ENCODE measurements at places on chromosomes 2 and 18. TPM values are rescaled to one million over a fixed set of nuclear protein-coding genes. Genes with fewer than 3 reads are reported as not detected.

DNA sequence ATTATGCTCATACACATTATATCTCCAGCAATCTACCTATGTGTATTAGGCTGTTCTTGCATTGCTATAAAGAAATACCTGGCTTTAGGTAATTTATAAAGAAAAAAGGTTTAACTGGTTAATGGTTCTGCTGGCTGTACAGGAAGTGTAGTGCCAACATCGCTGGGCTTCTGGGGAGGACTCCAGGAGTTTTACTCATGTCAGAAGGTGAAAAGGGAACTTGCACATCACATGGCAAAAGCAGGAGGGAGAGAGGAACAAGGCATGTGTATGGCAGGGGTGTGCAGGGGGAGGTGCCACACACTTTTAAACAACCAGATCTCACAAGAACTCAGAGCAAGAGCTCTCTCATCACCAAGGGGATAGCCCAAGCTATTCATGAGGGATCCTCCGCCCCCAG, 715.4 kb upstream of the ZEB2 start:
- DNase-seq, result no peak

- DNase-seq, result no peak
These were observed 4.4 kb downstream of the SLC5A7 start for GRCh38 chr2:107990718-107991117.

DNA sequence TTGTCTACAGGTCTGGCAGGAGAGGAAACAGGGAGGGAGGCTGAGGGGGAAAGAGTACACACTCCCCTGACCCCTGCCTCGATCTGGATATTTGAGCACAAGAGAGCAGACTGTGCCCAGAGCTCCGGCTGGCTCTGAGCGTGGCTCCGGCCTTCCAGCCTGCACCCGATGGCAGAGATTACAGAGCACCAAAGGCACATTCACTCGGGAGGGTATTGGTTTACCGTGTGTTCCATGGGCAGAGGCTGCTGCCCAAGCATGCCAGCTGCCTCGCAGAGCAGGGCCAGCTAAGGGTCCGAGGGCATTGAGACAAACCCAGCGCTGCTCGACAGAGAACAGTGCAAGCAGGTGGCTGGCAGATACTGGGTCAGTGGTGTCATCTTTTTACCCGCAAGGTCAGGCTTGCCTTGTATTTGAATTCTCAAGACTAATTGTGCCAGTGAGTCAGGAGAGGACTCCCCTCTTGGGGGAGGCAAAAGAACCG, 132.2 kb downstream of the TNS1 start:
- no peak for DNase-seq

DNA sequence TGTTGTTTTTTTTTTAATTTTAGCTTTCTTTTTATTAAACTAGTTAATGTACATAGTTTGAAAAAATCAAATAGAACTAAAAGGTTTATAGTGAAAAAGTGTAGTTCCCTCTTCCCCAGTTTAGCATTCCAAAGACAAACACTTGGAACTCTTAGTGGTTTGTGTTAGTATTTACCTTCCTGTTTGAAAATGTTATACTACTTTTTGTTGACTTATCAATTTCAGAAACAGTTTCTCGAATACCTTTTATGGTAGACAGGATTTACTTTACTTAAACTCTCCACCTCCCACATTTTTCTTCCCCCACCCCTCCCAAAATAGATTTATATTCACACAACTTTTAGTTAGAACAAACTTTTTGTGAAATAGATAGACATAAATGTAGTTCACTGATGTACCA, 26.7 kb downstream of the PLEKHA3 start:
- DNase-seq, result no peak

- DNase-seq, result no peak
These were observed 5.2 kb downstream of the TTC39C start for GRCh38 chr18:24019641-24020331.

DNA sequence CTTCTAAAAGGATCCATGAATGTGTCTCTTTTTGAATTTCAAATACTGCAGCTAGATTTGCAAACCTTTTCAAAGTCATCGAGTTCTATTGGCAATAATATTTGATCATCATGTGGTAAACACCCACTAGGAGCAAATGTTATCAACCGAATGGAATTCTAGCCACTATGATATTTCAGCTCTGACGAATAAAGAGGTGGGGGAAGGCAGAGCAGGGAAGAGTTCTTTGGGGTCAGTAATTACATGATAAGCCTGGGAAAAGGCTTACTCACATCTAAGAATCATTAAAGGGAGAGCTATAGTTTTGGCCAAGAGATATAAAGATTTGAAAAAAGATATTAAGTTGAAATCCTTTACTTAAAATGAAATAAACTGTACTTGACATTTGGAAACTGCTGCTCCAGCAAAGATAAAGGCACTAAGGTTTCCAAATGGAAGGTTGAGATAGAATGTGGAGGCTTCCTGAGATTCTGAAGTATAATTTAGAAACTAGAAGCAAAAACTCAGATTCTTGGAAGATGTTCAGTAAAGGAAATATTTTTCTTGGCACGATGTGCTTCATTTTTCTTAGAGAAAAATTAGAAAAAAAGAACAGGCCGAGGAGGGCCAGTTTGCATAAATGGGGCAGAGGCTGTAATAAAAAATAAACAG, 104.7 kb upstream of the ARHGAP28 start:
- DNase-seq, result no peak

DNA sequence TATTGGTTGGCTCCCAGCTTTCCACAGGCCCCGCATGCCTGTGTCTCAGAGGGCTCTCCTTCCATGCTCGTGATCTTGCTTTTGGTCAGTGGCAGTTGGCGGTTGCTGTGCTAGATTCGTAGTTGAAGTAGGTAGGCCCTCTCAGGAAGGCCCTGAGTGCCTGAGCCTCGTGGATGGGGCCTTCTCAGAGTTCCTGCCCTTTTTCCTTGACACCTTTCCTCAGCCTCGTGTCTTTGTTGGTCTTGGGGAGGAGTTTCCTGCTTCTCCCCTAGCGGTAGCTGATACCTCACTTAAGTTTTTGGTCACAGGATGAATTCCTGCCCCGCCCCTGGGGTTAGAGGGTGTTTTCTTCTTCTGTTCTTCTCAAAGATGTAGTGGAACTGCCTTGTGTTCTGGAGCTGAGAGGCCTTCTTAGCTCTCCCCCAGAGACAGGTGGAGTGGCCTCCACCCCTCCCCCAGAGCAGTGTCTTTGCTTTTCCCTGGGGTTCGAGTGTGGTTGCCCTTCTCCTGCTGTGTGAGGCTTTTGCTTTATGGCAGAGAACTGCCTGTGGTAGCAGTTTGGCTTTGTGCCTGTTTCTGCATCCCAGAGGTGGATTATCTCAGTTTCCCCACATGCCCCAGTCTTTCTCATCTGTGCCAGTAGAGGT, 94.8 kb downstream of the ZNF407 start:
- DNase-seq, result no peak

DNA sequence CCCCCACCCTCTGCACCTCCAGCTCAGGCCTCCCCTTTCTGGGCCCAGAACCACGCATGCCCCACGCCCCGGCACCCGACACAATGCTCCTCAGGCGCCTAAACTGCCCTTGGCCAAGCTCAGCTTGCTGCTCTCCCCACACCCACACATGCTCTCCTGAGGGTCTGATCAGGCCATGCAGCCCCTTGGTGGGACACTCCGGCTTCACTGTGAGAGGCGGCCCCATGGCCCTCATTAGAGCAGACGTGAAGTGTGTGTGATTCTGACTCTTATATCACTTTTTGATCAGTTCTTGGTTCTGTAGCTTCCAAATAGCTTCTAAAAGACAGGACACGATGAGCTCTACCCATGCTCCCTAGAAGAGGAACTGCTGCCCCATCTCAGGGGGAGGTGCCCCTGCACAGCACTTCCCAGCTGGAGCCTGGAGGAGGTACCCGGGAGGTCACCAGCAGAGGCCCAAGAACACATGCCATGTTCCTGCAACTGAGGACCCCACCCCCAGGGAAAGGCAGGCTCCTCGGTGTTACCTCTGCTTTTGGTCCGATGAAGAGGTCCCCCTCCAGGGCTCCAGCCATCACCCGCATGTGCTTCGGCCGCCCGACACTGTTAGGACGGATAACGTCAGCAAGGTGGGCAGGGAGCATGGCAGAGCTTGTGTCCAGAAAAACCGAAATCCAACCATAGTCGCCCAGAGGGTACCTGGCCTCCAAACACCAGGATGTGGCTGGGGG, 3.6 kb downstream of the ACTR1B start:
- DNase-seq, result no peak

DNA sequence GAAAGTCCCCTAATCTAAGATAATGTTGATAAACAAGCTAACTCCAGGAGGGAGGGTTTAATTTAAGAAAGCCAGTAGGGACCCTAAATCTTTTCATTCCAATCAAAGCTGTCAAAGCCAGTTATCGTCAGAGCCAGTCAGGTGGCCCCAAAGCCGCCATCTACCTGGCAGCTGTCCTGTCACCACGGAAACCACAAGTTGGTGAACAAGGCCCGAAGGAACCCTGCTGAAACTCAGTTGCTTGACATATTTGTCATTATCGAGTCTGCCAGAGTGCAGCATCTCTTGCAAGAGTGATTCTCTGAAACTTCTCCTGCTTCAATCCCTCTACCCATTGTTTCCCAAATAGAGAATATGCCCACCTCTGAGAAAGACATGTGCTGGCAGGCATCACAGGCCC, 30.8 kb upstream of the POLE4 start:
- DNase-seq, result no peak

NT5C1B gene
- not detected for total RNA-seq
